HepG2 (cell line): ENCODE measurements at places on chromosomes 7 and 10. TPM values are rescaled to one million over a fixed set of nuclear protein-coding genes. Genes with fewer than 3 reads are reported as not detected.

DNA sequence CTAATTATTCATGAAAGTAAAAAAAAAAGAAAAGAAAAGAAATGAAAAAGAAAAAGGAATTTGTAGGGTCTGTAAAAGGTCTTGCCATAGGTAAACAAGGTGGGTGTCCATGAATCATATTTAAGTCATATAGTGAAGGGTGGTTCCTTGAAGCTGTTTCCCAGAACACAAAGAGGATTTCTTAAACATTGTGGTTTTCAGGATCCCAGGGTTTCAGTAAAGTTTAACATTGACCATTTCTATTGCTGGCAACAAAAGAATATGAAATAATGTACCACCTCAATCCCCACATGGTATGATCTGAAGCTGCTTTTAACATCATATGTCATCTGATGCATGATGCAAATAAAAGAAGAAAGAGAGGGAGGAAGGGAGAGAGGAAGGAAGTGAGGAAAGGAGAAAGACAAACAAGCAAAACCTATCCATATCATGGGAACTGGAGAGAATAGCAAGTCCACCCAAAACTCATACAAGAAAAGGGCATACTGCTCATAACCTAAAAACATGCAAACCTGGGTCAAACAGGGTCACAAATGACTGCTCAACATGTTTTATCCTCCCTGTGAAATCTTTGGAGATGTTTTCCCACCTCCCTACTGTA, 663.5 kb downstream of the SORCS1 start:
- no peak for DNase-seq

The THNSL1 gene
- polyA plus RNA-seq: 1.2 and 1.3 TPM in 2 replicates

GRCh38 chr10:126288547-126289493, 99.5 kb downstream of the ADAM12 start:
- DNase-seq: no peak

DNA sequence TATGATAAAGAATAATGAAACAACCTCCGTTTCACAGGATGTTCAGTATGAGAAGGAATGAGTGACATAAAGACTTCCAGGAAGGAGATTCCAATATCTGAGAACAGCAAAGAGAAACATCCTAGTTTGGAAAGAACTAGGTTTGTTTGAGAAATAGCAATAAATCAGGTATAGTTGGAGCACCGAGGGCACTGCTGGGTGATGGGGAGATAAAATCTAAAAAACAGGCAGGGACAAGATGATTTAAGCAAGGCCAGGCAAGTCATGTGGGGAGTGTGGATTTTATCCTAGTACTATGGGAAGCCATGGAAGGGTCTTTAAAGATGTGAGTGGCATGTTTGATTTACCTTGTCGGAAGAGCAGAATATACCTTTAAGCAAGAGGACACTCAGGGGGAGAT, 169.7 kb downstream of the SPAG6 start:
- DNase-seq: no peak
